ENCODE measurements at places on chromosomes 12 and 14. TPM values are rescaled to one million over a fixed set of nuclear protein-coding genes. Genes with fewer than 3 reads are reported as not detected.

Gene LRCOL1
- not detected for total RNA-seq

Gene TMEM63C
- 9.5 TPM for total RNA-seq

Gene MBD6
- 148 TPM for total RNA-seq

Gene CACNA2D4
- total RNA-seq, result 9.0 TPM

Gene OSBPL8
- 127 TPM for total RNA-seq

Gene C12orf54
- not detected for total RNA-seq

Gene ZDHHC22
- total RNA-seq, result not detected

Gene RBP5
- 104 TPM for total RNA-seq

GRCh38 chr14:56461276-56462275, 118.0 kb upstream of the TMEM260 start:
- DNase-seq, result no peak
- H3K27ac ChIP-seq, result no peak overlapping the region
- H3K36me3 ChIP-seq, result no peaks in the 10 kb centered on the region
- H3K27me3 ChIP-seq, result no peaks in the 10 kb centered on the region
- H3K4me1 ChIP-seq, result no peaks in the 10 kb centered on the region
- no peak overlapping the region for H3K4me3 ChIP-seq

- no peaks in the 10 kb centered on the region for H3K36me3 ChIP-seq
- H3K4me3 ChIP-seq, result no peak overlapping the region
- H3K4me1 ChIP-seq, result no peaks in the 10 kb centered on the region
- no peaks in the 10 kb centered on the region for H3K27me3 ChIP-seq
- no peak for DNase-seq
These were observed 370.6 kb upstream of the PRICKLE1 start for GRCh38 chr12:42960087-42960527.

GRCh38 chr14:96267336-96267735, 11.3 kb downstream of the BDKRB1 start:
- no peaks in the 10 kb centered on the region for H3K27me3 ChIP-seq
- no peak overlapping the region for H3K4me3 ChIP-seq
- H3K27ac ChIP-seq, result no peak overlapping the region
- DNase-seq, result no peak

DNA sequence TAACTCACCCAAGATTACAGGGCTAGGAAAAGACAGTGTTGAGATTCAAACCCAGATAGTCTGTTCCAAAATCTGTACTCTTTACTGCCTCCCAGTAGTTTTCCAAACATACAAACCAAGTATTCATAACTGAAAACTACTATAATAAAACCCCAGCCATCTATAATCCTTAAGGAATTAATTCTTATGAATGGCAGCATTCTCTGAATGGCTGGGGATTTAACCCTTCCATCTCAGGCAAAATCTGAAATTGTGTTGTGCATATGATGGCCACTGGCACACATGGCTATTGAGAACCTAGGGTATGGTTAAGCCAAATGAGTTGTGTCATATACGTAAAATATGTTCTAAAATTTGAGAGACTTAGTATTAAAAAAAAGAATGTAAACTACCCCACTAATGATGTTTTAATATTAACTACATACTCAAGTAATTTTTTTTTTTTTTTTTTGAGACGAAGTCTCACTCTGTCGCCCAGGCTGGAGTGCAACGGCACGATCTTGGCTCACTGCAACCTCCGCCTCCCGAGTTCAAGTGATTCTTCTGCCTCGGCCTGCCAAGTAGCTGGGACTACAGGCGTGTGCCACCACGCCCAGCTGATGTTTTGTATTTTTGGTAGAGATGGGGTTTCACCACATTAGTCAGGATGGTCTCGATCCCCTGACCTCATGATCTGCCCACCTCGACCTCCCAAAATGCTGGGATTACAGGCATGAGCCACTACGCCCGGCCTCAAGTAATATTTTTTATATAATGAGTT, 16.7 kb downstream of the PPP1R13B start:
- no peak overlapping the region for H3K27ac ChIP-seq
- DNase-seq, result peak; percentile 19
- peaks cover 3% of the 10 kb centered on the region for H3K4me1 ChIP-seq
- H3K4me3 ChIP-seq, result no peak overlapping the region
- no peaks in the 10 kb centered on the region for H3K36me3 ChIP-seq
